Transverse colon (tissue), 4 donors: ENCODE measurements at places on chromosomes 12 and 14. TPM values are rescaled to one million over a fixed set of nuclear protein-coding genes. Genes with fewer than 3 reads are reported as not detected.

The UNC119B gene
- total RNA-seq, result 9.8 TPM

The KRT79 gene
- total RNA-seq, result not detected

The HOXC10 gene
- total RNA-seq, result not detected

The CYP27B1 gene
- total RNA-seq, result 0.40 TPM

The CCDC197 gene
- not detected for total RNA-seq

The LRP1-AS gene
- not detected for total RNA-seq

The CKAP4 gene
- 30.6 TPM for total RNA-seq

The PLCZ1 gene
- not detected for total RNA-seq

The HSPA2 gene
- total RNA-seq, result 28.1 TPM

The PTCSC3 gene
- not detected for total RNA-seq

The TAS2R9 gene
- not detected for total RNA-seq

The TTC7B gene
- total RNA-seq, result 8.9 TPM

The KRT83 gene
- not detected for total RNA-seq

The IRAK3 gene
- total RNA-seq, result 5.6 TPM

The DNAJC22 gene
- total RNA-seq, result 43.8 TPM
